ENCODE measurements at places on chromosomes 12 and 14. TPM values are rescaled to one million over a fixed set of nuclear protein-coding genes. Genes with fewer than 3 reads are reported as not detected.

- no peak for DNase-seq
Measured at GRCh38 chr12:32522331-32523221, 123.2 kb downstream of the FGD4 start.

GRCh38 chr12:90695415-90695814 lies 259.6 kb downstream of the CCER1 start:
- DNase-seq = no peak

GRCh38 chr14:44955528-44955927 lies 6.2 kb downstream of the KLHL28 start:
- no peak for DNase-seq

The COX8C gene
- not detected for total RNA-seq

DNA sequence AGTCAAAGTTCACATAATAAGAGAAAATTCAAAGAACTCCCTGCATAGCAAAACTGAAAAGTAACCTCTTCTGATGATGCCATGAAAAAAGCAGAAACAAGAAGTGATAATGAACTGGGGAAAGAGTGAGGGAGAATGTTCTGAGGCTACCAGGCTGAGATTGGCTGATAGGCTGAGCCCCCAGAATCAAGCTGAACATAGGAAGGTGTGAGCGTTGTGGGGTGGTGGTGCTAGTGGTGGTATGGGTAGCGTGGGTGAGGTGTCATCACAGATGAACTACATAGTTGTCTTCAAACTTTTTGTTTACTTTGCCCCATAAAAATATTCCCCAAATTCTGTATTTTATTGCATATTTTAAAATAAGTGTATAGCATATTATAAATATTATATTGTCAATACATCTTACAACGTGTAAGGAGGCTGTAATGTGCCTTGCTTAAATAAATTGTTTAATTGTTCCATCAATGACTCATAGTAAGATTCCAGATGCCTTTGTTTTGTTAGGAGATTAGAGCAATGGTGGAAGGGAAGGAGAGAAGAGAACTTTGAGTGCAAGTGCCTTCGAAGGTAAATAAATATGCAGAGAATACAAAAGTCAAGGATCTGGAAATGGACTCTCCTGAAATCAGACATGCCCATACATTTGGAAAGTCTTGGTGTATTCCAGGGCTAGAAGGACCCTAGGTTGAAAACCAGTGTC lies 15.8 kb upstream of the CFAP54 start:
- DNase-seq = no peak

DNA sequence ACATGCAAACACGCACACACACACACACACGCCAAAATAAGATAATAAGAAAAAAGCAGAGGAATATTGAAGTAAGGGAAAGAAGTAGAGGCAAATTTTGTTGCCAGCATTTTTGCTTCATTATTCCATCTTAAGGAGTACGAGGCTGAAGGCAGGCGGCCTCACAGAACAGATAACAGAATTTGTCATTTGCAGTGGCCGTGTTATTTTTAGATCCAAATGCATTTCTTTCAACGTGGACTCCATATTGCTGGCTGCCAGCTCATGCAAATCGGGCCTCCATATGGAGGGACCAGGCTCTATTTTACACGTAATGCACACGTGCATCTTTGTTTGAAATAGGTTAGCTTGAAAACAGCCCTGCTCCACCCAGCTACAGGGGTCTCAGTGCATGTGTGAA lies 172.9 kb downstream of the RBM19 start:
- DNase-seq = no peak

Measured in H7 (cell line).